Omental fat pad (tissue), 4 donors: ENCODE measurements at places on chromosomes 7 and 10.

- DNase-seq = no peak
Observed at GRCh38 chr10:112721080-112721698, 228.9 kb upstream of the TCF7L2 start.

GRCh38 chr10:125396676-125397075 lies 236.3 kb upstream of the CTBP2 start:
- no peak for DNase-seq

- no peak for DNase-seq
Observed at GRCh38 chr7:139525239-139525638, 1.8 kb downstream of the CLEC2L start.

DNA sequence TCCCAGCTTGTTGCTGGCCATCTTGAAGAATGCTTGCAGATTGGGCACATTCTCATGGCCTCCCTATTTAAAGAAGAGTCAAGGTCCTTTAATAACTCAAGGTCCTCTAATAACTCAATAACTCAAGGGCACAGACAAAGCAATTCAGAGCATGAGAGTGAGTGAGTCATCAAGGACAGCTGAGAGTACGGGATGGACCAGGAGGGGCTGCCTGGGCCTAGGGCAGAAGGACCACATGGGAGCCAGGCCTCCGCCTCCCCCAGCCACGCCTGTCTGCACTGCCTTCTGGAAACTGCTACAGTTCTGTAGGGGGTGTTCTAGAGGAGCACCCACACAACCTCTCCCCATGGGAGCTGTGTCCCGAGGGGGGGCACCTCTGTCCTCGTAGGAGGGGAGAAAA lies 48.9 kb downstream of the ZNF503 start:
- DNase-seq = no peak

GRCh38 chr10:120005207-120006201 lies 113.0 kb downstream of the SEC23IP start:
- no peak for DNase-seq

DNA sequence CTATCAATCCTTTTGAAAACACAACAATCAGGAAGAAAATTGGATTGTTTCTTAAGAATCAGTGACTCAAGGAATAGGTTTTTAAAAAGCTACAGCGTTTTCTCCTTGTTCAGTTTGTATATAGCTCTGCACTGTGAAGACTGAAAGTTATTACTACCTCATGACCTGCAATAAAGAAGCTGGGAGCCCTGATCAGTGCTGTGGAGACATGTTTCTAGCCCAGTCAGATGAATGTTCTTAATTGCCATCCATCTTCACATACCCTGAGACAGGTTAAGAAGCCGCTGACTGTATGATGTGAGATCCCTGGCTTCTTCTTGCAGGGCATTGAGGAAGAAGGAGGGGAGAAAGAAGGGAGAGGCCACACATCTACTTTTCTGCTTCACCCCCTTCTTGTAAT lies 58.0 kb upstream of the VWC2 start:
- DNase-seq = no peak

GRCh38 chr10:124105594-124105993 lies 12.2 kb upstream of the CHST15 start:
- DNase-seq = no peak

GRCh38 chr10:55627501-55628051 lies 733.5 kb downstream of the ZWINT start:
- DNase-seq = no peak

DNA sequence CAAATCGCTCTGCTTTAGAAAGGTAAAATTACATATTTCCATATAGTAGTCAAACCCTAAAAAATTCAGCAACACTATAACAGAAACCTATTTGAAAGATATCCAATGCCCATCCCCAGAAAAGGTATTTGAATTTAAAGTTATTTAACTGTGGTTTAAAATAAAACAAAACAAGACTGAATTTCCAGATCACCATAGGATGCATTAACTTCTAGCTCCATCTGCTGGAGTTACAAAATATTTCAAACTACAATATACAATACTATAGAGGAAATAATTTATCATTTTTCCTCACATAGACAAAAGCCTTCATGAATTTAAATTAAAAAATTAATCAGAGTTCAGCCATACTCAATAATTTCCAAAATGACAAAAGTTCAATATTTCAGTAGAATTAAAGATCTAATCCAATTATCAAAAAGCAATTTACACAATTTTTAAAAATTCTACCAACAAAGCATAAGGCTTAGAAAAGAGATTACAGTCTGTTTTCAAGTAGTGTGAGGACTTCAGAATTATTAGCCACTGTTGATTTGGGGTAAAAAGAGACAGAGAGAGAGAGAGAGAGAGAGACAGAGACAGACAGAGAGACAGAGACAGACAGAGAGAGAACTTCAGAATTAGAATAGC lies 75.9 kb downstream of the LMBR1 start:
- DNase-seq = no peak

DNA sequence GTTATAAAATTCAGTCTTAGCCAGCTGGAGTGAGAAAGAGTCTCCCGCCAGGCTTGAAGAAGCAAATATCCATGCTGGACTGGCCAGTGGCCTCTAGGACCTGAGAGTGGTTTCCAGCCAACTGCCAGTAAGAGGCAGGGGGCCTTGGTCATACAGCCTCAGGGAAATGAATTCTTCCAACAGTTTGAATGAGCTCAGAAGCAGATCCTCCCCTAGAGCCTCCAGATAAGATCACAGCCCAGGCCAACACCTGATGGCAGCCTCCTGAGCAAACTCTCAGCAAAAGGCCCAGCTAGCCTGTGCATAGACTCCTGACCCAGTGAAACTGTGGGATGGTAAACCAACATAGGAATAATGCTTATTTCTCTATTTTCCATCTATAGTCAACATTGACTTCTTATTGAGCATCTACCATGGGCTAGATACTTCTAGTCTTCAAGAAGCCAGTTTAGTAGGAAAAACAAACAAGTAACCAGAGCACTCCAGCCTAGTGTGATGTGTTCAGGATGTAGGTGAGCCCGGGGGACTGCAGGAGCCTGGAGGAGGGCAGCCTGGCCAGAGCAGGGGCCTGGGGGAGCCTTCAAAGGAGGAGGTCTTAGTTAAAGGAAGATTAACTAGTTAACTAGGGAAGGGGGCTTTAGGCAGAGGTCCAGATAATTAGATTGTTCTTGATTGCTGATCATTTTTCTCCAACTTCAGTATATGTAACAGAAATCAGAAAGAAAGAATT lies 115.4 kb upstream of the ADO start:
- no peak for DNase-seq

DNA sequence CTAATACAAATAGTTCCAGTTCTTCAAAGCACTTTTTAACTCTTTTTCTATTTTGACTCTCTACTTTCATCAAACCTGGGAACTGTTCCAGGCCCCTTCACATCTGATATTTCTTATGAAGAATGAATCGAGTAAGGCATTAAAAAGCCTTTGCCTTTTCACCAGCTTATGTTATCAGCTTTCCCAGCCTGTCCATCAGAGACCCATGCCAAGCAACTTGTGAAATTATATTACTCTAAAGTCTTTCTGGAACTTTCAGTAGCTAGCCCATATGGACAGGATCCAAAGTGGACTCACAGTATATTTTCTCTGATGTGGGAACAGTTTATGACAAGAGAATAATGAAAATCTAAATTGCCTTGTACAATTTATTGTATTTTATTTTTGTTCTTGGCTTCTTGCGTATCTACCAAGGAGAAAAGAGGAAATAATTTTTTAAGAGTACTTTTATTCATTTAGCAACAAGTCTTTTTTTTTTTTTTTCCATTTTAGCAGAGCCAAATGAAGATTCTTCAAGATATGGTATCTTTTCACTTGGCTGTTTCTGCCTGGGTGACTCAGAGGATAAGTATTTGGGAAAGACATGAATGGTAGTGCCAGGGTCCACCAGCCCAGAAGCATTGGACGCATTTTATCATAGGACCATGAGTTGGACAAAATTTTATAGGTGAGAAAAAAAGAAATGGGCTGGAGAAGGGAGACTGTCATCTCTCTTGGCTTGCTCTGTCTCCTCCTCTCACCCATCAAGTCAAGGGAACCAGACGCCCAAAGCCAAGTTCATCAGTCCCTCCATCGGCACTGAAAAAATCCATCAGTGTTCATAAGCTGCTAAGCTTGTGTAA lies 195.8 kb upstream of the NEBL start:
- DNase-seq = no peak

DNA sequence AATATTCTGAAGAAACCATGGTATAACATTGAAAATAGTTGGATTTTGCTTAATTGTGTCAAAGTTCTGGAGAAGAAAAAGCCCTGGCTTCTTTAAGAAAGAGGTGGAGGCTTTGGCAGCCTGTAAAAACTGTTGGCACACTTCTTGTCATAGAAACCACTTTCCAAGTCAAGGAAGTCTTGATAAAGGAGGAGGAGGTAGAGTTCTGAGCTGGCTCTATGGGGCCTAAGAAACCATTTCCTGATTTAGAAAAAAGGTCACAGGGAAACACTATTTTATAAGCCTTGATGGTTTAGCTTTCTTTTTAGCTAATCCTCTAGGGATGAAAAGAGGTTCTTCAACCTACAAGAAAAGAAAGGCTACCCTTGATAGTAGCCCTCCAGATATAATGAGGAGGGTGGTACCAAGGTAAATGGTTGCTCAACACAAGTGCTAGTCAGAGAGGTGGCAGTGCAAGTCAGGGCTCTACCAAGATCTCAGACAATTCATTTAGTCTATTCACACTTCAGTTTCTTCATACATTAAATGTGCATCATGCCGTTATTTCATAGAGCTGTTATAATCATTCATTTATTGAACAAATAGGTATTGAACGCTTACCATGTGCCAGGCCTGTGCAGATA lies 346.9 kb downstream of the RNLS start:
- no peak for DNase-seq

DNA sequence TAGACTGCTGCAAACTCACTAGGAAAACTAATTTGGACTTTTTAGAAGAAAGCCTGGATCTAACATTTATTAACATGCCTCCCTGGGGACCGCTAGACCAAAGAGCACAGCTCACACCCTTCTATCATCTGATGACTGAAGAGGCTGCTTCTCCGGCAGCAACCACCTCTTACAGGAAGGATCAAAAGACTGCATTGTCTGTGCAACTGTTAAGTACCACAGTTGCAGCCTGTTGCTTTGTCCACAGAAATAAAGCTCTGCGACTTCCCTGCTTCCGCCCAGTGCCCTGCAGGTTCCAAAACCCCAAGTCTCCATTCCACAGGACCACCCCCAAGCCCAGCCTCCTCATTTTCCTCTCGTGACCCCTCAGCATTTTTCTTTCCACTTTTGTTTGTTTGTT lies 14.0 kb upstream of the PODXL start:
- no peak for DNase-seq

DNA sequence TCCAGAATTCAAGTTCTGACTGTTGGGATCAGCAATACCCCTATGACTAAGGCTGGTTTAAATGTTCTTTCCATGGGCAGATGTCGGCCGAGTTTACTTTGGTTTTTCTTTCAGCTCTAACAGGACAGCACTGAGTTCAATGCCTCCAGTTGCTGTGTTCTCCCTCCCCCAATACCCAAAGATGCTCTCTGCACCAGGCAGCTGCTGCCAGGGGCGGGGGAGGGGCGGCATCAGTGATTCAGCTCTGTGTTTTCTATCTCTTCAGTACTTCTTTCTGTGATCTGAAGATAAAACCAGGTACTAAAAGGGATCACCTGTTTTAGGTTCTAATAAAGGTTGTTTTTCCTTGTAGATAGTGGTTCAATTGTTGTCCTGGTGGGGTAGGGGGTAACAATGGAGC lies 576.7 kb upstream of the POT1 start:
- DNase-seq = no peak

- no peak for DNase-seq
Observed at GRCh38 chr7:77439572-77439971, 23.4 kb upstream of the GSAP start.

DNA sequence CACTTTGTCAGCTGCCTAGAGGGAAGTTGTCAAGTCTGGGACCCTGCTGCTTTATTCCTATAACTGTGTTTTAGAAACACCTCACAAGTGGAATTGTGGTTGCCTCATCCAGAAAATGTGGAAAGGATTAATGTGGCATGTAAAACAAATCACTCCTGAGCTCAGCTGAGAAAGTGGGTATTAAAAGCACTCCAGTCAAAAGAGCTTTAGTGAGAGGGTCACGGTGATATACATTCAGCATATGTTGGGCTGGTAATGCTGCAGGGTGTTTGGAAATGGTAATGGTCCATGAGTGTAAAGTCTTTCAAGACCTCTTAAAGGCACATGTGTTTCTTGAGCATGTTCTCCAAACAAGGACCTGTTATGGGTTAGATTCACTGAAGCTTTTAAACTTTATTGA lies 318.2 kb upstream of the MEOX2 start:
- no peak for DNase-seq

- no peak for DNase-seq
Observed at GRCh38 chr10:133396035-133396624, 2.2 kb downstream of the MTG1 start.

DNA sequence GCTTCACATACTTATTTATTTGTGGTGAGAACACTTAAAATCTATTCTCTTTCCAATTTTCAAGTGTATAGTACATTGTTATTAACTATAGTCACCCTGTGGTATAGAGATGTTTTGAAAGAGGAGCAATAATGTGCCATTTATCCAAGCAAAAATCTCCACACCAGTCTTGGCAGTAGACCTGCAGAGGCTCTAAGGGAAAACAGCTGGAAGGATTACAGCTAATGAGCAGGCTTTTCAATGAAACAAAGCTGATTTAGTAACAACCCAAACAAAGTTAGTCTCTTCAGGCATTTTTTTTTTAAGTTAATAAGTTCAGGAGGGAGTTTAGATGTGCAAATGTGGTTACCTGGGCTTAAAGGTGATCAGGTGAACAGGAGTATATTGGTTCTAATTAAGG lies 101.9 kb downstream of the EVX1 start:
- no peak for DNase-seq

DNA sequence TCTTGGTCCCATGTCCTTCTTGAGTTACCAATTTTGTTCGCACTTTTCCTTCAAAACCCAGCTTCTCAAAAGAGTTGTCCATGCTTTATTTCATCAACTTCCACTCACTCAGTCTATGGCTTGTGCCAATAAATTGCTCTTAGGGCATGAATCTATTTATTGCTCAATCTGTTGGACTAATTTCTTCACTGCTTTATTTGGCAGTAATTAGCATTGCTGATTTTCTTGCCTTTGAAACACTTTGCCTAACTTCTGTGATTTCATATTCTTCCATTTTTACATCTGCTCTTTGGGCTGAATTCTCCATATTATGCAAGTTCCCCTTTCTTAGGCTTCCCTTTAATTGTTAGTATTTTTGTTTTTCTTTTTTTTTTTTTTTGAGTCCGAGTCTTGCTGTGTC lies 16.8 kb downstream of the DLD start:
- no peak for DNase-seq
